AG09319 (cell line): ENCODE measurements at places on chromosomes 7 and 10.

GRCh38 chr7:26440233-26441001, 148.8 kb downstream of the SNX10 start:
- no peak for DNase-seq

DNA sequence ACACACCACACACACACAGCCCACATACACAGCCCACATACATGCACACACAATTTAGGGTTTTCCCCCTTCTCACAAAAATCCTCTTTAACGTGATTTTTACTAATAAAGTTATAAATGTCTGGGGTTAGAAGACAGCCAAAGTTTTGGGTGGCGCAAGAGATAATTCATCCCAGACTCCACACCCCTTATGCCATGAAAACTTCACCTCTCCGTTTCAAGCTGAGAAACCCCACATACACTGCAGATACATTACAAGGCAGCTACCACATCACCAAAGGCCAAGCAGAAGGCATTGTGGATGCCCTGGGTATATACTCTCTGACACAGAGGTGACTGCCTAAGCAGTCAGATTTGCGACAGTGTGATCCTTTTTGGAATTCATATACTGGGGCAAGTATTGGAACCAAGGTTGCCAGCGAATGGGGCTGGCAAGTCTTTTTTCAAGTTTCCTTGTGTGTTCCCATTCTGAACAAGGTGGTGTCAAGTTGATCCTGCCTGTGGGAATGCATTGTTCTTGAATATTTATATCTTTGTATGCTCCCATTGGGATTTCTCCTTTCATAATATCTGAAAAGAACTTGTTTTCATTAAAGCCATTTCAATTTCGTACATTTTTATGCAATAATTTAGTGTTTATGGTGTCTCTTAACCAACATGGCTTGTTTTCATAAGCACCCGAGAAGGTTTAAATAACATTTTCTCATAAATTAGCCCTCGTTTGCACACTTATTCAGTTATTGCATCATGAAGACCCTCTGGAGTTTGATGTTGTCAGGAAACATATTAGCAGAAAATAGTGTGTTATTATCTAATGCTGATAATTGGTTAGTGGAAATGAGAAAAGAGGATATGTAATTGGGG, 130.2 kb downstream of the TCF7L2 start:
- no peak for DNase-seq

DNA sequence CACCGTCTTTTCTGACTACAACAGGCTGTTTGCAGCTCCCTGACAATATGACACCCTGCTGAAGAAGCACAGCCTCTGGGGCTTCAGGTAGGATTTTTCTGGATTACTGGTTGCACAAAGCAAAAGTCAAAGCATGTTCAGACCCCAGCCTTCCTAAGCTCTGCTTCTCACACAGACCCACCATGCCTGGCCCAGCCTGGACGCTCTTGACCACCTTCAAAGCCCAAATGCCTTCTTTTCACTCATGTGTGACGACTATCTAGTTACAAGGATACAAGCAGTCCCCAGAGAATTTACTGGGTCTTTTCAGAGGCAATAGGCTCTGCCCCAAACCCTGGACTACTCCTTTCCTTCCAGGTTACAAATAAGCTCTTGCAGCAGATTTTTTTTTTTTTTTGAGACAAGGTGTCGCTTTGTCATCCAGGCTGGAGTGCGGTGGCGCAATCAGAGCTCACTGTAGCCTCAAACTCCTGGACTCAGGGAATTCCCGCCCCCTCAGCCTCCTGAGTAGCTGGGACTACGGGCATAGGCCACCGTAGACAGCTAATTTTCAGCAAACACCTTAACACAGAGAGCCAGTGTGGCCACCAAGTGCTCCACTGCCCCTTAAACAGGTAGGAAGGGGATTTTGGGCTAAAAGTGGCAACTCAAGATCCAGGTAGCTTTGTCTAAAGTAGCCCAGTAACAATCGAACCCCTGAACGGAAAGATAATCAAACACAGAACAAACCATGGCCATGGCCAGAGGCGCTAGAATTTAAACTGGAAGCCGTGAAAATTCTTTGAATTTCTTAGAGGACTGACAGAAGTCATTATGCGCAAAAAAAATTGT, 16.2 kb downstream of the SVIL start:
- DNase-seq = no peak

- DNase-seq = no peak
Measured at GRCh38 chr10:79980711-79981110, 31.8 kb upstream of the SFTPD start.

GRCh38 chr10:131812736-131813604, 87.8 kb upstream of the PPP2R2D start:
- no peak for DNase-seq

GRCh38 chr7:33809228-33809627, 96.1 kb upstream of the BMPER start:
- no peak for DNase-seq

DNA sequence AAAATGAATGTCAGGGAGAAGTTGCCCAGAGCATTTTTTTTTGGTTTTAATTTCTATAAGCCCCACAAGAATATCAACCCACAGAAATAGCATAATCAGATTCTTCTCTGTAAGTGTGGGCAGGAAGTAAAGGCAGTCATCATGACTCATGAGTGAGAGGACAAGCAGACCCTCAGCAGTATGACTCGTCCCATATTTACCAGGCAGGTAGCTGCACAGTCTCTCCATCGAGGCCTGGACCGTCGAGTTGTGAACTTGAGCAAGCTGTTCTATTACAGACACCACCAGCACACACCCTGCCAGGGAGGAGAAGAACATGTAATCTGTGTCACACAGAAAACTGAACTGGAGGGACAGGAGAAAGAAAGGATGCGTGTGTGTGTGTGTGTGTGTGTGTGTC, 37.8 kb downstream of the AOAH start:
- no peak for DNase-seq

- no peak for DNase-seq
Measured at GRCh38 chr7:105610165-105610930, 29.1 kb upstream of the EFCAB10 start.

DNA sequence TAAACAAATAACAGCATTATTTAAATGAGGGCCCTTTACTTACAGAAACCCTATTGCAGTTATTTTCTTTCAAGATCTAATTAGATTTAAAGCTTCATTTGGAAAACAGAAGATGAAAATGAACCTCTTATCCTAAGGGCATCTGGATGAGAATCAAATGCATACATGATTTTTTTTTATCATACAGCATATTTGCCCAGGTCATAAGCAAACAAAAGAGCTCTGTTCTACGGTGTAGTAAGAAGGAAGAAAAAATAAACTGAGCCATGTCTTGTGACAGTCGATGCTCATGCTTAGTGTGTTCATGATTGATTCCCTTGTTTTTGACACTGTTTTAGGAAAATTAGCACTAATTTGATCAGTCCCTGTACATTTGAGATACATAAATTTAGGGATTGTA, 202.6 kb upstream of the RNF32 start:
- no peak for DNase-seq

GRCh38 chr7:143418681-143419458, 10.2 kb upstream of the EPHA1 start:
- DNase-seq = no peak

DNA sequence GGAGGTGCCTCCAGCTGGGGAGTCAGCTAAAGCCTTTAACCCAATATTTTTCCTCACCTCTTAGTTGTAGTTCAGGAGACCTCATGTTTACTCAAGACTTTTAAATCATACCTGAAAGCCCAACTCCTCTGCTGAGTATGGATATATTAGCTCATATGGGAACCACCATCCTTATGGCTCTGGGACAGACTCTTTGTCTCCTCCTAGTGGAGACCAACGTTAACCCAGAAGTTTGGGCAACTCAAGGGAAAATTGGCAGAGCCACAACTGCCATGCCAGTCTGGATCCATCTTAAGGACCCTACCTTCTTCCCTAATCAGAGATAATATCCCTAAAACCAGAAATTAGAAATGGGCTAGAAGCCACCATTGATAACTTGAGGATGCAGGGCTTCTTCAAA, 80.8 kb downstream of the TMEM106B start:
- DNase-seq = no peak

DNA sequence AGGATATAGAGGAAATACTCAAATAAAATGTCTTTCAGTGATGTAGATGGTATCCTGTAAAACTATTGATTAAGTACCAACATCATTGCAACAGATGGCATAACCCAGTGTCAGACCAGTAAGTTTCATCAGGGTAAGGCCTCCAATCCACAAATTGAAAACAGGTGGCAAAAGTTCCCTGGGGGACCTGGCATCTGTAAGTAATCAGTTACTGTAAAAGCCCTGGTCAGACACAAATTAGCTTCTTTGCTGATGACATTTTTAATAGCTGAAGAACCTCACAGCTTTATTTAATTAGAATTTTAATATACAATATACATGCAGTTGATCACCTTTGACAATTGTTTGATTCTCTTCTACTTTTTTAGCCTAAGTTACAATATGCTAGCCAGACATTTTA, 152.5 kb downstream of the PLXDC2 start:
- no peak for DNase-seq

GRCh38 chr10:130179640-130180039, 43.4 kb downstream of the GLRX3 start:
- peak; percentile 11 for DNase-seq

DNA sequence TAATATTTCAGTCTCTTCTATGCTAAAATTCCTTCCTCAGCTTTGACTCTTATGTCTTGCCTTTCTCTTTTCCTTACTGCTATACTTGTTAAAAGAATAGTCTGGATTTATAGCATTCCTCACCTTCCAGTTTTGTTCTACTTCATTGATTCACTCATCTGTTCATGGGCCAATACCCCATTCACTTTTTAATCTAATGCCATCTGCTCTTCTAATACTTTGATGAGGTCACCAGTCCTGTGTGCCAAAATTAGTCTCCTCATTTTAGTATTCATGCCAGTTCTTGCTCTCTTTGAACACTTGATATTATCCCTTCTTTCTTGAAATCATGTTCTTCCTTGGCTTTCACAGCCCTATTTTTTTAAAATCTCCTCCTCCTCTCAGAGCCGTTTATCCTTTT, 19.3 kb downstream of the STK17A start:
- DNase-seq = no peak

DNA sequence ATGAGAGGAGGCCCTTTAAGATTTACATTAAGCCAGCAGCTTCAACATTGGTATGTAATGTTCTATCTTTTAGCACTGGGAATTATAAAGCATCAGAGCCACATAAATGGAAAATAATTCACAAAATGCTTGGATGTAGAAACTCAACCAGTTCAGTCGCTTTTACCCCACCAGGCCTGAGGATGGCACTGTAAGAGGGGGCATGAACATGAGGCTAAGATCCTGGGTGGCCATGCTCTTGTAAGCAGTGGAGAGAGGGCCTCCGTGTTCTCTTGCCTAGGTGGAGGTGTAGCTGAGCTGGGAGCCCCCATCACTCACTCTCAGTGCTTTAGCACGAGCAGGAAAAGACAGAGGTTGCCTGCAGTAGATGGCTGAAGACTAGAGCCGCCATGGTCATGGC, 238.8 kb downstream of the FANK1 start:
- no peak for DNase-seq

DNA sequence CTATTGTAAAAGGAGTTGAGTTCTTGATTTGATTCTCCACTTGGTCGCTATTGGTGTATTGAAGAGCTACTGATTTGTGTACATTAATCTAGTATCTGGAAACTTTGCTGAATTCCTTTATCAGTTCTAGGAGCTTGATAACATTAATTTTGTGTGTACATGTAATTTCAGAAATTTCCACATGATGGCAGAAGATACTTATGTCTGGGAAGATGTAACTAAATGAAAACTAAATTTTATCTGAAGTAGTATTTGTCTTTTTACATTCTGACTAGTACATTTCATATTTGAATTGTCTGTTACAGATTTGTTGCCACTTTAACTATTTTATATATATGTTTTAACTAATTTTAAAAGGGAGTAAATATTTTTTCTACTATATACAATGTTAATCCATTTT, 27.6 kb downstream of the SDHAF3 start:
- peak; percentile 2 for DNase-seq

DNA sequence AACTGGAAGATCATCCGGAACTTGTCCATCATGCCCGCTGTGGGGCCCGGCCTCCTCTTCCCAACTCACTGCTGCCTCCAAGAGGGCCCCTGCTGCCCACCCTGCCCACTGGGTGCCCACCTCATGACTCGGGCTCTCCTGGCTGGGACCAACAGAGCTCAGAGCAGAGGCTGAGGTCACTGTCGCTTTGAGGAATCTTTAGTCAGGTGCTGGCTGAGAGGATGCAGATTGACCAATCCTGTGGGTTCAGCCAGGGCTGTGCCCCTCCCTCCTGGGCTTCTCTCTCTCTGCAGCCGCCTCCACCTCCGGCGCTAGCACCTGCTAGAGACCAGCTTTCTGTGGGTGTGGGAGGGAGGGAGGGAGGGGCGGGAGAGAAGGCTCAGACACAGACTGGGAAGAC, at the start of gene CALHM1:
TSS of gene CALHM1 (minus strand) at position 181 of the 400 bp plus-strand sequence. CDS start at position 32, 149 bp downstream.
- DNase-seq = no peak

- no peak for DNase-seq
Measured at GRCh38 chr10:120480065-120480600, 23.1 kb downstream of the PLPP4 start.

DNA sequence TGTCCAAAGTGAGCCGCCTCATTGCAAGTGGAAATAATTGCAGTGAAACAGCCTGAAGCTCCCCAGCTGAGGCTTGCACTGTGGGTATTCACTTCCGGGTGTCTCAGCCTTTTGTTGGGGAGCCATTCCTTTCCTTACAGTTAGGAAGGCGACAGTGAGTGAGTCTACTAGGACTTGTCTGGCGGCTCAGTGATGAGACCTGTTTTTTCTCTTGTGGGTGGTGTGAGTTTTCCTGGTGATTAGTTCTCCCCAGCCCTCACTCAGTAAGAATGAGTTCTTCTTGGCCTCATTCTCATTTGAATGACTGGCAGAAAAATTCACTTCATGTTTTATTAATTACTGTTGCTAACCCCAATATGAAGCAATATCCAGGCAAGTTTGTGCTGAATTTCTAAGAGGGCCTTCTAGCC, 2.6 kb downstream of the PGAM1 start:
- DNase-seq = no peak

DNA sequence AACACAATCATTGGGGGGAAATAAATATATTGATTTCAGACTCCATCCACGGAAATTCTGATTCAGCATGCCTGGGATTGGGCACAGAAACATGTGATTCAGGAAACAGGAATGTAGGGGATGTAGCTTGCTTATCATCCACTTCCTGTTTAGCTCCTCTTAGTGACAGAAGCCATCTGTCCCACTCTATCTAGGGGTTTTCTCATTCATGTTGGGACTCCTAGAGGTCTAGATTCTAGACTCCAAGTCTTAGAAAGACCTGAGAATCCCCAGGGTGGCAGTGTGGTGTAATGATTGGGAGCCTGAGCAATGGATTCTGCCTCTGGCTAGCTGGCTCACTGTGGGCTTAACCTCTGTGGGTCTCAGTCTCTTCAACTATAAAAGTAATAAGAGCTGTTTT, 67.9 kb downstream of the CDK1 start:
- no peak for DNase-seq

DNA sequence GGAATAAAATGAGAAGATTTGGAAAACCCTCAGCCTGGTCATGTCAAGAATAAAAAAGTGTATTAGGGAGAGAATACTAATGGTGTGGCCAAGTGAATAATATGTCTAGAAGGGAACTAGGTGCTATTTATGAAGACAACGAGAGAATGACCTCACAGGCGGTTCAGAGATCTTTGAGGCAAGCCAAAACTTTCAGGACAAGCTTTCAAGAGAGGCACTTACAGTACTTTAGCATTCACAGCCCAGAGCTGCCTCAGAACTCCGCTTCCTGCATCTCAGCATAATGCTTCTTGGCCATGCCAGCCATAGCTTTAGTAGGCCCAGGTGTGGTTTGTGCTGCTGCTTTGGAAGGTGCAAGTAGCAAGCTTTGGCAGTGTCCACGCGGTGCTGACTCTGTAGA, 37.2 kb upstream of the CCDC7 start:
- DNase-seq = no peak
